Suprapubic skin (tissue), 4 donors: ENCODE measurements at places on chromosomes 2 and 18.

- DNase-seq = peak; percentile 55
Measured at GRCh38 chr2:127698553-127699355, 2.5 kb upstream of the SFT2D3 start.

DNA sequence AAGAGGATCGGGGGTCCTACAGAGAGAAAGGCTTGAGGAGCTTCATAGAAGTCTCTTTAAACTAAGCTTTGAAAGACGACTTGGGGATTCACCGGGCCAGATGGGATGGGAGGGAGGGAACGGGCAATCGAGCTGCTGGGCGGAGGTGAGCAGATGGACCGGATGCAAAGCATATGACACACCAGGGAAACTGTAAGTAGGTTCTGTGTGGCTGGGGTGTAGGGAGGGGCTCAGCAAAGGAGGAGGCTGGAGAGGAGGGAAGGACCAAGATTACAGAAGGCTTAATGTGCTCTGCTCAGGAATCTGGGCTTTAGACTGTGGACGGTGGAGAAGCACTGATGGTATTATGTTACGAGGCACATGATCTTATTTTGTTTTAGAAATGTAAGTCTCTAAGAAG is 131.5 kb downstream of the MAIP1 start:
- no peak for DNase-seq

DNA sequence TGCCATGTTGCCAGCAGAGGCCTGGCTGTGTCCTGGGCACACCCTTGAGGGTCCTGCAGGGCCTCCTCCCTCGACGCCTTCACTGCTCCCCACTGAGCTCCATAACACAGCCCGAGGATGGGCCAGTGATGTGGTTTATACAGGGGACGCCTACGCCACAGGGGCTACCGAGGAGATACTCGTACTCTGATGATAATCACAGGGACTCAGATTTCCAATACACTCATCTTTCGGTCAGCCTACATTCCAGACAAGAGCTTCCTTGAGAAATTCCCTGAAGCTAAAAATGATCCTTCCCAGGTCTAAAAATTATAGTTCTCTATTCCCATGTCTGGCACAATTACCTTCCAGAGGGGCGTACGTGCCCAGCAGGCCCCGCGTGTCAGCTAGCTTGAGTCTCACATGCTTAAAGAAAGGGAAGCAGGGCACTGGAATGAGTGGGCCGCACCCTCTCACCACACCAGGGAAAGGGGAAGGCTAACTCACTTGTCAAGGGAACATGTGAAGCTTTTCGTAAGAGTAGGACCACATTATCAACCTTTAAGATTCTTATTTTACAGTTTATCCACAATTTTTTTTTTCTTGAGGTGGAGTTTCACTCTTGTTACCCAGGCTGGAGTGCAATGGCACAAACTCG is 159.5 kb upstream of the NDUFV2 start:
- no peak for DNase-seq

DNA sequence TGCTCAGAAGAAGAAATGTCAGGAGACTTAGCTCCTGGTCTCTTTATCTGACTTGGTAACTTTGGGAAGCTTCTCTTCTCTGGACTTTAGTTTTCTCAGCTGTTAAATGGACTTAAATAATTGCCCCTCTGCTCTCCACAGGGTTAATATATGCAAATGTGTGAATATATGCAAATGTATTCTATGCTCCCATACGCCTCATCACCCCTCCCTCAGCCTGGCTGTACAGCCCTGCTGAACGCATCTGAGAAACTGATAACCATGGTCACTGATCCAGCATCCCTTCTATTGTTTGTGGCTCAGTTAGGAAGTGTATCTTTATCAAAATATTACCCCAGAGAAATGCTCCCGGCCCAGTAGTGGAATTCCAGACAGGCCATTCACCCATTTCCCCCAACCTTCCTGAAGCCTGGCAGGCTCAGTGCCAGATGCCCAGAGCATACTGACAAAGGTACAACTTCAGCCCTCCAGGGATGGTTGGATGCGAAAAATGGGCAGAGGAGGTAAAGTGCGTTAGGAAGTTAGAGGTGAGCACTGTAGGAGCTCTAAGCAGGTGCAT is 103.4 kb downstream of the DYSF start:
- no peak for DNase-seq

DNA sequence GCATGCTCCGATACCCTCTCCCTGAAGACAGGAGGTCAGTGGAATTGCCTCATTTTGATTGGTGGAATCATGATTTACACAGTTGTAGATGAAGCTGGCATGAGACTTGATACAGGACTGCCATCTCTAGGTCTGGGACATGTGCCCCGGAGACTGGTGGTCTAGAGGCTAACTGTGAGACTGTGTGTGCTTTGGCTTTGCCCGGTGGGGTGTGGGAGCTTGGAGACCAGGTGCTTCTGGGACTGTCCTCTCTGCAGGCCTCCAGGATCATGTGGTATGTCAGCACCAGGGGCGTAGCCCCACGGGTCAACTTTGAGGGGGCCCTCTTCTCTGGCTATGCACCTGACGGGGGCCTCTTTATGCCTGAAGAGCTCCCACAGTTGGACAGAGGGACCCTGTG is 2.7 kb downstream of the THNSL2 start:
- no peak for DNase-seq

- no peak for DNase-seq
Measured at GRCh38 chr2:204172145-204172600, 235.6 kb downstream of the ICOS start.

GRCh38 chr2:12507295-12507694 is 209.4 kb upstream of the TRIB2 start:
- no peak for DNase-seq

DNA sequence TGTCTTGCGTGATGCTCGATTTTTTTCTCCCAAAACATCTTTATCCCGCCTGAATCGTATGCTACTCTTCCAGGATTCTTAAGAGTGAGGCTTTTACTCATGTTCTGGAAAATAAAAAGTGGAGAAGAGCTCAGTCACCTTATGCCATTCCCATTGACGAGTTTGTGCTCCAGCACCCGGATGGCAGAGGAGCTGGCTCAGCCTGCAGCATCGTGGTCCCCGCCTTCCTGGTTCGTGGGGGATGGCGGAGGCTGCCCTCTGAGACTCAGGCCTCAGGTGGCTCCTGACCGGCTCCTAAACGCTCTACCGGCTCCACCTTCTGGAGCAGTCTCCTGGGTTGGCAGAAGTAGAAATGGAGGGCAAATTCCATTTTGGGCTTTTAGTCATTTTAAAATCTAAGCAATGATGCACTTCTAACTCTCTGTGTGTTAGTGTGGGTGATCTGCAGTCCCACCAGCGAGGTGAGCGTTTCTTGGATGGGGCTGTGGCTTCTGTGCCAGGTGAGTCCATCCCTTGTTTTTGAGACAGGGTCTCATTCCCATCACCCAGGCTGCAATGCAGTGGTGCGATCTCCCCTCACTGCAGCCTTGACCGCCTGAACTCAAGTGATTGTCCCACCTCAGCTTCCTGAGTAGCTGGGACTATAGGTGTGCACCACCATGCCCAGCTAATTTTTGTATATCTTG is 27.8 kb downstream of the RTP5 start:
- peak; percentile 38 for DNase-seq

- DNase-seq = no peak
Measured at GRCh38 chr18:50871846-50872245, 7.1 kb upstream of the ME2 start.

GRCh38 chr2:65130664-65131175 is 814 bp upstream of the RAB1A start:
- no peak for DNase-seq

- DNase-seq = no peak
Measured at GRCh38 chr2:68900496-68901198, 29.4 kb upstream of the BMP10 start.

- no peak for DNase-seq
Measured at GRCh38 chr2:191539068-191539467, 138.9 kb upstream of the NABP1 start.

GRCh38 chr2:100289020-100289419 is 33.3 kb downstream of the LONRF2 start:
- no peak for DNase-seq

GRCh38 chr2:29455200-29455860 is 340.1 kb downstream of the CLIP4 start:
- no peak for DNase-seq
